ENCODE measurements at places on chromosomes 1 and 21.
A peak's percentile ranks its signal among the peaks of the same experiment; 100 is the strongest.

DNA sequence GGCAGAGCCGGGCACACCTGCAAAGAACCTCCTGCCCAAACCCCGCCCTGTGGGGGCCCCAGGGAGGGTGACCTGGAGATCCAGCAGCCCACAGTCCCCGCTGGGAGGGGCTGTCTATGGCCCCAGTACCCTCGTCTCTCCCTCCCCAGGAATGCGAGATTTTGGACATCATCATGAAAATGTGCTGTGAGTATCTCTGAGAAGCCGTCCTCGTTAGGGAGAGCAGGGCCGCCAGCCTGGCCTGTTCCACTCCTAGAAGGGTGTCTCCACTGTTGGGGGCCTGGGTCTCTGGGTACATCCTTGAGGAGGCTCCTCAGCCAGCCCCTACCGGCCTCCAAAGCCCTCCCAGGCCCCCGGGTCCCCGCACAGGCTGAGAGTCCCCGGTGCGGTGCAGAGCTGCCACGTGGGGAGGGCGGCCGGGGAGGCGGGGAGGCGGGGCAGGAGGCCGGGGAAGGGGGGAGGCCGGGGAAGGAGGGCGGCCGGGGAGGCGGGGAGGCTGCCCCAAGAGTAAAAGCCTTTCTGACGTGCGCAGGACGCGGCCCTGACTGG lies 18.7 kb downstream of the COL6A1 start:
- DNase-seq, result no peak

DNA sequence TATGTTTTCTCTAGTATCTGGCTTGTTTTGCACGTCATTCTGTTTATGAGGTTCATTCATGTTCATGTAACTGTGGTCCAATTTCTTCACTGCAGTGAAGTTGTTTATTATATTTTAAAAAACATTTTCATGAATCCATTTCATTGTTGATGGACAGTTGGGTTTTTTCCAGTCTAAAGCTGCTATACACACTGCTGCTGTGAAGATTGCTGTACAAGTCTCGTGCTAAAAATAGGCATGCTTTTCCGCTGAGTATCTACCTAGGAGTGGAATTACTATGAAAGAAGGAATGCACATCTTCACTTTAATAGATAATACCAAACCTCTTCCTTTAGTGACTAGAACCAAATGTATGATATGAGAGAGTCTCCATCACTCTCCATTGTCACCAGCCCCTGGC lies 49.0 kb upstream of the ETS2 start:
- no peak for DNase-seq

GRCh38 chr1:31443673-31444072 lies 30.7 kb downstream of the SERINC2 start:
- DNase-seq, result no peak

- no peak for DNase-seq
These were observed 121.3 kb downstream of the HUNK start for GRCh38 chr21:31993826-31994825.

DNA sequence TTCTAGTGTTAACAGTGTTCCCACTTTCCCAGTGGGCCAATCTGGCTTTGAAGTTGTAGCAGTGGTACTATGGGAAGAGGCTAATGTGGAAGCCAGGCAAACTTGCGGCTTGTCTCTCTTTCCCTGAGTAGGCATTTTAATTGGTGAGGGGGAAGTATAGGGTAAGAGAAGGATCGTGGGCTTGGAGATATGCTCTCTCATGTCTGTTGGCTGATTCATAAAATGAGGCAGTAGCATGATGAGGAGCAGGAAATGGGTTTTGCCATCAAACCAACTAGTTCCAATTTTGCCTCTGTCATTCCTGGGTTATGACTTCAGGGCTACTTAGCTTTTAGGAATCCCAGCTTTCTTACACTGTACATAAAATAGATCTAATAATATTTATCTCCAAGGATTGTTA lies 12.1 kb downstream of the C8A start:
- no peak for DNase-seq

- DNase-seq, result peak; percentile 77
These were observed 8.9 kb downstream of the SDCCAG8 start for GRCh38 chr1:243264717-243265116.

GRCh38 chr1:182520736-182521135 lies 68.3 kb downstream of the RNASEL start:
- DNase-seq, result peak; percentile 10

DNA sequence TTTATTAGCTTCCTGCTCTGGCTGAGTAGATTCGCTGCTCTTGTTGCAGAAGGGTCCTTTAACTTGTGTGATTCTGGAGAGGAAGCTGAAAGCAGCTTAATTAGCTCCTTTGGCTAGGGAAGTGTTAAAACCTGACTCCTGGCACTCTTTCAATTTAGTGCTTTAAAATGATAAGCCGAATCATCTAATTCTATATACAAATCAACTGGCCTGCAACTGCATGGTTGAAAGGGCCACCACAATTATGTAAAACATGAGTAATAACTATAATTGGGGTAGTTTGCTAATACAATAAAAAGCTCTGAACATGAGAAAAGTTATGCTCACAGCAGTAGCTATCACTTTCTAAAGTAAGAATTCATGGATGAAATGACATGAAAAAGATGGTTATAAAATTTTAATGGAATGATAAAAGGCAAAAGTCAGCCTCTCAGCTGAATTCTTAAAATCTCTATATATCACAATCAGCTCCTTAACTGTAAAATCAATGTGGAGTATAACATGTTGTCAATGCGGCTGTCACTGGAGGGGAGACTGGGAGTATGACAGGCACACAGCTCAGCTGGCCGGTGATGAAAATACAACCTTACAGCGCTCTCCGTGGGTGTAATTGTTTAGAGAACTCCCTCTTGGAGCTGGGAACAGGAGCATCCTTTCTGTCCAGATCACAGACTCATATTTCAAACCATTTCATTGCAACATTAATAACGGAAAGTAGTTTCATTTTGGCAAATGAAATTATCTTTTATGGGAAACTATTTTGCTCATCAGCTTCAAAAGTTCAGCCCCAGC lies 324.4 kb downstream of the KCTD3 start:
- no peak for DNase-seq

GRCh38 chr1:159892944-159893343 lies 7.0 kb downstream of the CFAP45 start:
- DNase-seq, result no peak

GRCh38 chr1:30809514-30810263 lies 52.1 kb upstream of the LAPTM5 start:
- DNase-seq, result peak; percentile 66

GRCh38 chr1:18012686-18013085 lies 94.9 kb upstream of the IGSF21 start:
- DNase-seq, result no peak

- DNase-seq, result no peak
These were observed 39.2 kb downstream of the MX1 start for GRCh38 chr21:41465176-41465781.

- no peak for DNase-seq
These were observed 9.6 kb downstream of the RAB42 start for GRCh38 chr1:28601696-28602095.

DNA sequence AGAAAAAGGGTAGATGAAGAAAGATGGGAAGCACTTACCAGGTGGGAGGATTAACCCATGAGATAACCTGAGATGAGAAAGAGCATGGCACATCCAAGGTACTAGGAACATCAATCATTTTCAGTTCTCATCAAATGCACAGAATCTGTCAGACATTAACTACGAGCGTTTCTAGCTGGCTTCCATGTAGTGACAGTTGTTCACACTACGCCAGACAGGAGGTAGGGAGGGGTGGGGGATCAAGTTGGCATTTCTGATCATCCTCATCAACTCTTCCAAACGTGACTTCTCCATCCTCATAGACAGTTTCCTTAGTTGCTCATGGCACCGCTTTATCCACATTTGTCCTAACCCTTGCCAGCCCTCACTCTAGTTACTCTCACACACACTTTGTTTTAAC lies 120.2 kb downstream of the PLD5 start:
- DNase-seq, result no peak

DNA sequence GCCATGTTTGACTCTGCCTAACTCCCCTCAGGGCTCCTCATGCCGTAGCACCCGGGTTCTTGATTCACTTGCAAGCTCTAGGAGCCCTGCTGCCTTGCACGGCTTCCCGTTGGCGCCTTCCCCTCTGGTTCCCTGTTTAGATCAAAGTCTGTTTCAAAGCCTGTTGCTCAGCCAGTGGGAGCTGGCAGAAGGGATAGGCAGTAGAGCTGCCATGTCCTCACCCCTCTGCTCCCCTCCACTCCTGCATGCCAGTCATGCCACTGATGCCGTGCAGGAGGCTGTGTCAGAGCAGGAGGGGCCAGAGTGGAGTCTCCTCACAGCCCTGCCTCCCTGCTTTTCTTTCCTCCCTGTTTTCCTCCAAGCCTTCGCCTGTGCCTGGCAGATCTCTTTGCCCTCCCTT lies 26.5 kb downstream of the HMGCS2 start:
- DNase-seq, result no peak

DNA sequence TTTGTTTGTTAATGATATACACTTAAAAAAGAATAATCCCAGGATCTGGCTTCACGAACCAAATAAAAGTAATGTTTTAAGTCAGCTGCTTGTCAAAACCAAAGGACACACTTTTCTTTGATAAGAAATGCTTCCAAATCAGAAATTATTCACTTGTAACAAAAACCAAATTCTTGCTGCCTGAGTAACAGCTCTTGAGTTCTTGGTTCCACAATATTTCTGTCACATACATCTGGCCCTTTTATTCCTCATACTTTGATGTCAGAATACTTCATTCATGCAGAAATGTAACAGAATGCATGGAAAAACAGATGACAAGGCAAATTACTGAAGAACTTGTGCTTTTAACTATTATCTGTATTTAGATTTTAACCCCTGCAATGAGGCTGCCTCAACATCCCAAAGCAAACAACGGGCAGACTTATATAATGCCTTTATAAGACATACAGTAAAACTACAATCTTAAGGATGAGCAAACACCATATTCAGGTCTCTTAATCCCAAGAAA lies 1.5 kb downstream of the VAMP4 start:
- DNase-seq, result peak; percentile 12

GRCh38 chr1:60620087-60620486 lies 462.3 kb upstream of the NFIA start:
- no peak for DNase-seq

- no peak for DNase-seq
These were observed 162.2 kb downstream of the DSCAM start for GRCh38 chr21:40684726-40685125.

- DNase-seq, result no peak
These were observed 119.7 kb upstream of the WNT4 start for GRCh38 chr1:22262583-22262982.

DNA sequence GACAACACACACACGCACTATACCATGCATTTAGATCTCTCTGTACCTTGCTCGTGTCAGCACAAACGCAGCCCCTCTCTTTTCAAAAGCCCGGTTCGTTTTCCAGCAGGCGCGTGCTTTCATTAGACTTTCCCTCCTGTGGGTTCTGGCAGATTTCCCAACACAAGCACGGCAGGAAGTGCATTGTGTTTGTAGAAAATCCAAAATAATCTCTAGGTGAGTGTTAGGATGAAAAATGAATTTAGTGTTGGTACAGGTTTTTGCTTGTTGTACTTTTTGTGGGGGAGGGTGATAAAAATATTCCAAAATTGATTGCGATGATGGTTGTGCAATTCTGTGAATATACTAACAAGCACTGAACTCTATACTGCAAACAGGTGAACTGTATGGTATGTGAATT lies 54.1 kb upstream of the POFUT2 start:
- DNase-seq, result peak; percentile 35

DNA sequence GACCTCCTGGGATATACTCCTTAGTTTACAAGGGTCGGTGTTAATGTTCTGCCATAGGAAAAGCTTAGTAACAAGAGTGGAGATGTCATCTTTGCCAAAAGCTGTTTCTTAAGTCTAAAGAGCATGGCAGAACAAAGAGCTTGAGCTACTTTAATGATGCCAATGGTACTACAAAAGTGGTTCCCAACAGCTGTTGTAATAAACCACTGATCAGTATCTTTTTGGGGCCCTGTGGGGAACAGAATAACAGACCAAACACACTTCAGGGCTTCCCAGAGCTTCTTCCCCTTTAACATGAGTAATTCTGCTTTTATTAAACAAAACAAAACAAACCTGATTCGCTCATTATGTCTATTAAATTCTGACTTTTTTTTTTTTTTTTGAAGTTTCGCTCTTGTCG lies 116.3 kb downstream of the NCAM2 start:
- no peak for DNase-seq

DNA sequence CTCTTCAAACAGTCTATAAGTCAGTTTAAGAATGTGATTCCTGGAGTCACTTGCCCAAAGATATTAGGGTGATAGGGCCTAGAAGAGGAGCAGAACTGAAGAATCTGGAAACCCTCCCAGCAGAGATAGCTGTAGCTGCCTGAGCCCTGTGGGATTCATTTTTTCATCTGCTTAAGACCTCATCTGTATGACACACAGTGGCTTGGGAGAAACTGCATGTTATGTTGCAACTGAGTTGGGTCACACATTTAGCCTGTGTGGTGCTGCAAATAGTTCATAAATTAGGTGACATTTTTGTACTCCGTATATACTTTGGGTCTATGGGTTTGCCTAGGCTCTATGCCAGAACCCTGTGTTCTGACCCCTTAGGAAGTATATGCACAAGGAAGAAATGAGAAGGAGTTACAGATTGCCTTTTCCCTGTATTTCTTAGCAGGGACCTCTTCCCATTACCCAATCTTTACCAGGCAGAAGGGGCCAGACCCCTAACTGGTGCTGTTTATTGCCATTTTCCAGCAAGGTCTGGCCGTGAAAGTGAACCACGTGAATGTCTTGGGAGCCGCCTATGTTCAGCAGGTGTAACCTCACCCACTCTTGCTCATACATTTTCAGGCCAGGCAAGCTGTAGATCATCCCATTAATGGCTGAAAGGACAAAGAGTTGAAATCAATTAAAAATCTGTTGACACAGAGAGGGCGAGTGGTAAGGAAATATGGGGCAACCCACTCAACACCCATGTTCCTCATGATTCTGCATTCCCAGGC lies 41.9 kb upstream of the SLC19A2 start:
- DNase-seq, result no peak

GRCh38 chr1:182700351-182700709 lies 15.9 kb upstream of the RGS8 start:
- no peak for DNase-seq

- no peak for DNase-seq
These were observed 18.1 kb upstream of the WASF2 start for GRCh38 chr1:27507960-27508665.

DNA sequence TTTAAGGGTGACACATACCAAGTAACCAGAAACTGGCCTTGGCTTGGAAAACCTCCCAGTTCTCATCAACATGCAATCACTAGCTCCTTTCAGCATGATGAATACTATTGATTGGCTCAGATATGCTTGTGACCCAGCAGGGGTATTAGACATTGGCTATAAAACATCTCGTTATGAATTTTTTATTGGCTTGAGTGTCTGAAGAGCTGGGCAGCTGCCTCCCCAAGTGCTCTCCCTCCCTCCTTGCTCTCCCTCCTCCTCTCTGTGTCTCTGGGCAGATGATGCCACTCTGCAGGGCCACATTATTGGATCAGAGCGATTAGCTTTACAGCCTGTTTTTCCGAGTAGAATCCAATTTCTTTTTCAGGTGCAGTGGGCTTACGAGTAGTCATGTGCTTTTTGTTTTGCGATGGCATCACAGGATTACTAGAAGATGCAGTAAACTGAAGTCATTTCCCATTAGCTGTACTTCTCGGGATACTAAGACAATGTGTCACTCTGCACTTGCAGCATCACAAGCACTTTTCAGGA lies 79.3 kb upstream of the ATF3 start:
- DNase-seq, result no peak

GRCh38 chr1:214332946-214333798 lies 52.2 kb downstream of the SMYD2 start:
- DNase-seq, result peak; percentile 46
